Progenitor cell of endocrine pancreas (in vitro differentiated cells): ENCODE measurements at places on chromosomes 12 and 14. TPM values are rescaled to one million over a fixed set of nuclear protein-coding genes. Genes with fewer than 3 reads are reported as not detected.

- DNase-seq = no peak
These were observed 32.6 kb upstream of the HIF1A start for GRCh38 chr14:61662437-61663311.

- DNase-seq = no peak
These were observed 20.2 kb upstream of the FUT8 start for GRCh38 chr14:65392296-65392695.

The CEBPE gene
- total RNA-seq = not detected in 2 replicates

The FGF6 gene
- total RNA-seq = not detected in 2 replicates

DNA sequence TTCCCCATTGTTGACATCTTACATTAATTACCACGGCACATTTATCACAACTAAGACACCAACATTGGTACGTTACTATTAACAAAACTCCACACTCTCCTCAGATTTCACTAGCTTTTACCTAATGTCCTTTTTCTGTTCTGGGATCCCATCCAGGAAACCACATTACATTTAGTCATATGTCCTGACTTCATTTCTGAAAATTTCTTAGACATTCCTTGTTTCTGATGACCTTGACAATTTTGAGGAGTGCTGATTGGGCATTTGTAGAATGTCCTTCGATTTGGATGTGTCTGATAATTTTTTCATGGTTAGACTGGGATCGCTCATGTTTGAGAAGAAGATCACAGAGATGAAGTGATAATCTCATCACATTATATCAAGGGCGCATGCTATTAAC is 34.6 kb upstream of the ACSM4 start:
- DNase-seq = no peak

- no peak for DNase-seq
These were observed 43.5 kb downstream of the CNTN1 start for GRCh38 chr12:40735551-40736230.

DNA sequence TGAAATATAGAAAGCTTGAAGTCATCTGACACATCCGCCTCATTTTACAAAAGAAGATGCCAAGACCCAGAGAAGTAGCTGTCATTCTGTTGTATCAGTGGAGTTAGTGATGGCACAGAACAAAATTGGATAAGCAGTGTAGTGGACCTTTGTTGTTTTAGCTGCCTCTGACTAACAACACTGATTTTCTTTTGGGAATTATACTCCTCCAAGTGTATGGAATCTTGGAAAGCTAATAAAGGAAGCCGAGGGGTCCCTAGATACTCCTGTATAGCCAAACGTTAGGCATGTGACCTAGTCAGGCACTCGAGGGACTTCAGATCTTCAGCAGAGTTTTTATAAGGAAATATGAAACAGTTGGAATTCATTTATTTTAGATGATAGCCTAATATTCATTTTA is 94.5 kb downstream of the OTOGL start:
- no peak for DNase-seq

- no peak for DNase-seq
These were observed 13.7 kb downstream of the RMST start for GRCh38 chr12:97476255-97476654.

GRCh38 chr14:24167469-24168114 is 4.3 kb upstream of the REC8 start:
- no peak for DNase-seq

- DNase-seq = no peak
These were observed 122.1 kb upstream of the PTPRB start for GRCh38 chr12:70759161-70759918.

DNA sequence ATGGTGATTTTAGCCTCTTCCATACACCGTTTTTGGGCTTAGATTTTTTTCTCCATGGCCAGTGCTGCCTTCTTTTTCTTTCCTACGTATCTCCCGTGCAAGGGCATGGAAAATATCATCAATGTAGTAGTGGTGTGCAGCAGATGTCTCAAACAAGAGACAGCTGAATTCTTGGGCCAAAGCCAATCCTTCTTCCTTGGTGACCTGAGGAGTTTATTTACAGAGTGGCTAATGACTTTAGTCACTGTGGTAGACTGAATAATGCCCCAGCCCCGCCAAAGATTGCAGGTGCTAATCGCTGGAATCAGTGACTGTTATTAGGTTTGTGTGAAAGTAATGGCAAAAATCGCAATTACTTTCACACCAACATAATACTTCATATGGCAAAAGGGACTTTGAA is 235.5 kb upstream of the NOS1 start:
- DNase-seq = no peak

- DNase-seq = no peak
These were observed 203.7 kb downstream of the PELI2 start for GRCh38 chr14:56321861-56322260.

DNA sequence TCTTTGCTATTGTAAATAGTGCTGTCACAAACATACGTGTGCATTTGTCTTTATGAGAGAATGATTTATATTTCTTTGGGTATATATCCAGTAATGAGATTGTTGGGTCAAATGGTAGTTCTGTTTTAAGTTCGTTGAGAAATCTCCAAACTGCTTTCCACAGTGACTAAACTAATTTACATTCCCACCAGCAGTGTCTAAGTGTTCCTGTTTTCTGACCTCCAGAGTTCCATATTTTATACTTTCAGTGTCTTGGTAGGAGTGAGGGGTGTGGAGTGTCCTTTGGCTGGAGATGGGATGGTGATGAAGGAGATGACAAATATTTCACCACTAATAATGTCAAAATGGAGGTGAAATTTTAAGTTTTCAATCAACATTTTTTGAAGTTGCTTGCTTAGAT is 86.4 kb downstream of the DACT1 start:
- no peak for DNase-seq

DNA sequence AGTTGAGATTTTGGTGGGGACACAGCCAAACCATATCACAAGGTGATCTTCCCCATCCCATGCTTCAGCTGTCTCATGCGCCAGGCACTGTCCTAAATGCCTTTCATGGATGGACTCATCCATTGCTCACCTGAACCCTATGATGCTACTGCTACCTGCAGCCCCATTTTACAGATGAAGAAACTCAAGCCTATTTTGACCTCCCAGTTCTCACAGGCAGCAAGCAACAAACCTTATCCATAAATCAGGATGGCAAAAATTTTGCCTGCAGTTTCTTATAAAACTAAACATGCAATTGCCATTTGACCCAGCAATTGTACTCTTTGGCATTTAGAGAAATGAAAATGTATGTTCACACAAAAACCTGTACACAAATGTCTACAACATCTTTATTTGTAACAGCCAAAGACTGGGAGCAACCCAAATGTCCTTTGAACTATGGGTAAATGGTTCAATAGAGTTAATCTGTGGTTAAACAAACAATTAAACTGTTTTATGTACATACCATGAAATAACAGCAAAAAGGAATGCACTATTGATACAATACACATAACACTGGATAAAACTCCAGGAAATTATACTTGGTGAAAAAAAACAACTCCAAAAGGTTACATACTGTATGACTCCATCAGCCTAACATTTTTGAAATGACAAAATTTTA is 2.6 kb downstream of the NT5DC3 start:
- DNase-seq = no peak

The MANSC4 gene
- total RNA-seq = 0.40 and 1.1 TPM in 2 replicates

DNA sequence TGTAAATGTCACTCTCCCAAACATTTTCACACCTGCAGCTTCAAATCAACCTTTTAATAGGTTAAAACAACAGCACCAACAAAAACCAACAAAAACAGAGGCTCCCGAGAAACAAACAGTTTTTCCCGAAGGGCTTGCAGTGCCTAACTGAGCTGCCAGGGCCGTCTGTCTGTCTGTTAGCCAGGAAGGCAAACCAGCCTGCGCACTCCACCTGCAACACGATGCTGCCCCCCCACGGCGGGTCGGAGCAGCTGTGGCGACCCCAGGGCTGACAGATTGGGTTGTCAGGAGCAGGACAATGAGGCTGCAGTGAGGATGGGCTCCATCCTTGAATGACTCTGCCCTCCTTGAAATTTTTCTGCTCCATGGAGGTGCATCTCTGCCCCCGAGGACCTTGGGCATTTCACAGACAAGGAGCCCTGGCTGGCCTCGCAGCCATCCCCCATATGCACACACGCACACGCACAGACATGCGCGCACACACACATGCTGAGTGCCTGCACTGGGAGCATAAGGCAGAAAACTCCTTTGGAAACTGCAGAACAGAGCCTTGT is 2.6 kb downstream of the RTL1 start:
- peak; percentile 52 for DNase-seq

- no peak for DNase-seq
These were observed 108.5 kb downstream of the GCH1 start for GRCh38 chr14:54794159-54794558.

- no peak for DNase-seq
These were observed 19.4 kb downstream of the NCKAP5L start for GRCh38 chr12:49808686-49809380.

The SOX5 gene
- 49.1 and 56.9 TPM in 2 replicates for total RNA-seq

DNA sequence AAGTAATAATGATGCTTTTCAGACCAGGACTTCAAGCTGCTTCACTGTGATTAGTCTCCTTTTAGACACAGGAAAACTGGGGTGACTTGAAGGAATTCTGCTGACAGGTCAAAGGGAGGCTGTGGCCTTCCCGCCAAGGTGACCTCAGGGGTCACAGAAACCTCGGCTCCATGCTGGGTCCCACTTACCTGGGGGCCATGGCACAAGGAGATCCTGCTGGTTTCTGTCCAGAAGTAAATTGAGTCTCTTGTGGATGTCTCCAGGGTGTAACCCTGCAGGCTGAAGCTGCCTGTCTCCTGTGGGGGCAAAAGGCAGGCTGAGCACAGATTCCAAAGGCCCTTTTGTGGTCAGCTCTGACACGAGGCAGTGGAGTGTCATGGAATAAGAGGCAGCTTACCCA is 138.7 kb upstream of the MED13L start:
- DNase-seq = no peak

- DNase-seq = no peak
These were observed 26.3 kb downstream of the BICDL1 start for GRCh38 chr12:120015313-120015712.

DNA sequence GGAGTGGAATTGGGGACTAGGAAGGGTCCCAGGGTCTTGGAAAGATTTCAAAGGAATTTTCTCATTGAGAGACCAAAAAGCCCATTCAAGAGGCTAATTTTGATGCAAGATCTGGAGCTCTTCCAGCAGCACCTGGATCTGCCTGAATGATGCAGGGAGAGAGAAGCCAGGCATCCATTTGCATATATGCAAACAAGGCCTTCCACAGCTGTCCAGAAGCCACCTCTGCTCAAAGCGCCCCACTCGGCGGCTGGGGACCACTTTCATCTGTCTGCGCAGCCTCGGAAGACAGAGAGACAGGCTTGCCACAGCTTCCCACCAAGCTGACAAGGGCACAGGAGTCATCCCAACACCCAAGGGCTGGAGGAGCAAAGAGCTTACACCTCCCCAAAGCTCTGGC is 295.6 kb downstream of the DPF3 start:
- DNase-seq = no peak
